ENCODE measurements at places on chromosomes 5 and 9.

DNA sequence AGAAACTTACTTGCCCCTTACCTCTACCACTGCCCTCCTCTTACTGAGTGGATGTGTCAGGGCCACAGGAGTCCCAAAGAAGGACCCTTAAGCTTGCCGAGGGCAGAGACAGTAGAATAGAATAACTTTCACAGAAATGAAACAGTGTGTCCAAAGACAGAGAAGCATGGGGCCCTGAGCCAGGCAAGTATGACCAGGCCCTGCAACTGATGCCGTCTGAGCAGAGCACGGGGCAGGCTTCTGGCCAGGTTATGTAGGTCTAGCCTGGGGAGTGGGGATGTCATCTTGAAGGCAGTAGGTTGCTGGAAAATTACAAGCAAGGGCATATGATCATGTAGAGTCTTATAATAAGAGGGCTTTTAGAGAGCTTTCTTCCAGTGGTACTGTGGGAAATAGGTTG is 415.4 kb downstream of the KDM4C start:
- DNase-seq = no peak

DNA sequence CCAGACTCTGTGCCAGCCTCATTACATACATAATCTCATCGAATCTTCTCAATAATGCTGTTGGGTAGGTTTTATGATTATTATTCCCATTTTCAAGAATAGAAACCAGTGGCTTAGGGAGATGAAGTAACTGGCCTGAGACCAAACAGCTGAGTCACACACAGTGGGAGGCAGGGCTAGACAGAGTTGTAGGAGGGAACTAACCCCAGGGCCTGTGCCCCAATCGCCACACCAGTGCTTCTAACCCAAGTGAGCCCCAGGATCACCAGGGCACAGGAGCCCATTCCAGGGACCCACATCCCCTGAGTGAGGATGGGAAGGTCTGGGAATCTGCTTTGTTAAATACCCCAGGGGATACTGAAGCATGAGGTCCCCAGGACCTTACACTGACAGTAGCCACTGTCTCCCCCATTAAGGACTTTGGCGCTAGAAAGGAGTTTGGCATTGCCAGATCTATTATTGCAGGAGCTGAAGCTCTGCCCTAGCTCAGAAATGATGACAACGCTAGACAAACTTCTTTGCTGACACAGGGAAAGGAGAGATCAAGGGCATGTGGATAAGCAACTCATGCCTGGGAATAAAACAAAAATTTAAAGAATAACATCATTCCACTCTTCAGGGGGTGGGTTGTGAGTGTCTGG is 63.8 kb upstream of the PPARGC1B start:
- no peak for DNase-seq

DNA sequence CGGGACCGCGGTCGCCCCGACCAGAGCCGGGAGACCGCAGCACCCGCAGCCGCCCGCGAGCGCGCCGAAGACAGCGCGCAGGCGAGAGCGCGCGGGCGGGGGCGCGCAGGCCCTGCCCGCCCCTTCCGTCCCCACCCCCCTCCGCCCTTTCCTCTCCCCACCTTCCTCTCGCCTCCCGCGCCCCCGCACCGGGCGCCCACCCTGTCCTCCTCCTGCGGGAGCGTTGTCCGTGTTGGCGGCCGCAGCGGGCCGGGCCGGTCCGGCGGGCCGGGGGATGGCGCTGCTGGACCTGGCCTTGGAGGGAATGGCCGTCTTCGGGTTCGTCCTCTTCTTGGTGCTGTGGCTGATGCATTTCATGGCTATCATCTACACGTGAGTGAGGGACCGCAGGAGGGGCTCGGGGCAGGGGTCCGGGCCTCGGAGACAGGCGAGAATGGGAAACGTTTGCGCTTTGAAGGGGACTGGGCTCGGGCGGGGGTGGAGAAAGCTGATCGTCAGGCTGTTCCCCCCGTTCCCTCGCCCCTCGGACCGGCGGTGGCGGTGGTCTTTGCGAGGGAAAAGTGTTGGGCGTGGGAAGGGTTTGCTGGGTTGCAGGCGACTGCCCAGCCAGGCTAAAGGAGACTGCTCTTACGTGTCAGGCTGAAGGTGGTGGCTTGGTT is 457 bp downstream of the UGCG start:
- DNase-seq = peak; percentile 64

GRCh38 chr9:91842358-91843049 is 107.5 kb downstream of the ROR2 start:
- DNase-seq = no peak

- no peak for DNase-seq
Observed at GRCh38 chr5:60992871-60993270, 47.9 kb downstream of the NDUFAF2 start.

DNA sequence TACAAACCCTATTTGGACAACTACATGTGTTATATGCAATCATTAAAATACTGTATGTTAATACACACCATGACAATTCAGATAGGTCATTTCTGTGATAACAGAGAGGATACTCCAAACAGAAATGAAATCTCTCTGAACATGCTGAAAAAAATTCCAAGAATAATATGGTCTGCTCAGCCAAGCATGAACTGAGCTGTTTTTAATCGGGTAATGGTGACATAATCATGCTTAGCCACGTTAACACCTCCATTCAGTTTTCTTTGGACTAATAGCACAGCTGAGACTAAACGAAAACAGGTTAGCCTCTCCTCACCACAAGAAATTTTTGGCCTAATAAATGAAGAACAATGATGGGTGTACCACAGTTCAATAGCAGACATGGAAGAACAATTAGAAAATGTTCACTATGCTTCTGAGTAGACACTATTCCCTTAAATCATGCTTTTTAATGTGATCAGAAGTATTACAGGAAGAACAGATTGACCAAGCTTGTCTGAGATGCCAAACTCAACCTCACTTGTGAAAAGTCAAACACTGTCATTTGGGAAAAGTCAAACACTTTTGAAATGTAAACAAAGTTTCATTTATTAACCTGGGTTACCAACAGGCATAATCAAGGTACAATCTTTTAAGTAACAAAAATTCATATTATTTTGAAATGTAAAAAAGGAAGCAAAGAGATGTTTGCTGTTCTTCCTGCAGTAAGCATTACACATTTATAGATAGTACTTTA is 19.4 kb downstream of the RAB14 start:
- no peak for DNase-seq

GRCh38 chr9:68683433-68683832 is 21.6 kb upstream of the PIP5K1B start:
- no peak for DNase-seq

- DNase-seq = no peak
Observed at GRCh38 chr9:93183663-93184431, at the start of gene WNK2. TSS of gene WNK2 (plus strand) at chr9:93184139. CDS start at chr9:93184930, 791 bp downstream.

DNA sequence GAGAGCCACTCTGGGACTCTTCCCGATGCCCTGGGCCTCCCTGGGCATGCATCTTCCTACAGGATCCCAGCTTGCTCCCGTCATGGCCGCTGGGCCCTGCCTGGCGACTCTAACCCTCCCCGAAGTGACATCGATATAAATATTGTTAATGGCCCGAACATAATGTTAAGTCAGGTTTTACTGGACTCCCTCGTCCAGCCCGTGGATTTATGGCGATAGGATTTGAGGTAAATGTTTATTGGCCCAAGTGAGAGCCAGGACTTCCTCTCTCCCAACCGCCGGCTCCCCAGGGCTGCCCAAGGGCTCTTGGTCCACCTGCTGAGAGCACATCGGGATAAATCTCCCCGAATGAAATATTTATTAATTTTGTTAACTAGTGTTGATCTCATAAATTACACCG is 246.3 kb downstream of the PBX3 start:
- DNase-seq = no peak

- no peak for DNase-seq
Observed at GRCh38 chr9:103661663-103662062, 432.4 kb upstream of the SMC2 start.

DNA sequence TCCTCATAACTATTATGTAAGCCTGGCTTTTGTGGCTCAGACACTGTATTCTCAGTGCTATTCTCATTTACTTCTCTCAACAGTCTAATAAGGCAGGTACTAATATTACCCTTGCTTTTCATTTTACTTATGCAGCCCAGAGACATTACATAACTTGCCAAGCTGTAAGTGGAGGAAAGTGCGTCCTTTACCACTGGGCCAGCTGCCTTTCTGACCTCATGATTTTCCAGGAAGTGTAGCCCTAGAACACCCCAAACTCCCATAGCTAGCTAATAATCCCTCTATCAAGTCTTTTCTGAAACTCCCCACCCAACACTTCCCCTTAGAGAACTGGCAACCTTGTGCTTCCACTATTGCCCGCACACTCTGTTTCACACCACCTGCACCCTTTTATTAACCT is 192.9 kb upstream of the HMHB1 start:
- no peak for DNase-seq

DNA sequence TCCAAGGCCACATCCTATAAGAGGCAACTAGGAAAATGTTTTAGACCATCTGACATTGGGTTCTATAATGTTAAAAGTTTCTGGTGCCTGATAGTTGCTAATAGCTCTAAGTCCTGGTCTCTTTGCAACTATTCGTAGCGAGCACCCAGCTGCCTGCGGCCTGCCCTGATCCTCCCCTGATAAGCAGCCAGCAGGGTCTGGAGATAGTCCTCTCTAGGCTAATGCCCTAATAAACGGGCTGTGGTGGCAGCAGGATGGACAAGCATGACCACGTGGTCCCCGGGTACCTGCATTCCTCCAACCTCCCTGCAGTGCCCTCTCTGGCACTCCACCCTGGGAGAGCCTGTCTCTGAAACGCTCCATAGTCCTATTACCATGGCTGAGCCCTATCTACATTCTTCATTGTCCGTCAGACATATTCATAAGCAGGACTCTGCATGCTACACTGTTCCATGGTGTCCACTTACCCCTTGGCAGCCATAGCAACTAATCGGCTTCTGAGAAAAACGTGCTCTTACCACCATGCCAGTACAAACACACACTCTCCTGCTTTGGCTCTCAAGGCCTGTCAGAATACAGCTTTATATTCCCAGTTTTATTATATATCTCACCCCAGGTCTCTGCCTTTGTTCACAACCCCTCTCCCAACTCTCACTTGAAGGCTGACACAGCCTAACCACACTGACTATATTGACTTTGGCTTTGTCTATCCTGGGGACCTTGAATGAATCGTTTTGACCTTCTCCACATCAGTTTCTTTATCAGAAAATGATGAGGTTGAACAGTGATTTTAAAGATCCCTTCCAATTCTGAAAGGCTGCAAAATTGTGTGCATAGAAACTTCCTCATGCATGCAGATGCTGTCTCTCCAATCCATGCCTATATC is 49.9 kb upstream of the DAPK1 start:
- no peak for DNase-seq

GRCh38 chr9:94212091-94212490 is 47.0 kb upstream of the ZNF169 start:
- no peak for DNase-seq

- no peak for DNase-seq
Observed at GRCh38 chr5:136129445-136129844, 3.2 kb upstream of the SMAD5 start.

GRCh38 chr9:33065157-33066076 is 11.1 kb downstream of the SMU1 start:
- DNase-seq = no peak

DNA sequence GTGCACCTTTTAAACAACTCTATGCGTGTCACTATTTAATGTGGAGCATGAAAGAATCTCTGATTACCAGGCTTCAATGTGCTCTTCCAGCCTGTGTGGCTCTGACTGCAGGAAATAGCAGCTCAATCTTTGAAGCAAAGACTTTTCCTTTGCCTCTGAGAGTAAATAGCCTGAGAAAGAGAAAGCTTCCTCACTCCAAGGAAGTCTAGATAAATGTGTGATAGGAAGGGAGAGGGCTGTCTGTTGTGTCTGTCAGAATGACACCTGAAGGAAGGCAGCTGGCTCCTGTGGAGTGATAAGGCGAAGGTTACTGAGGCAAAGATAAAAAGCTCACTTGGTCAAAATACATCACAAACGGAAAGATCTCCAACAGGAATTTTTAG is 205.3 kb upstream of the HAPLN1 start:
- DNase-seq = no peak

- DNase-seq = no peak
Observed at GRCh38 chr5:55324815-55325418, 17.1 kb downstream of the MTREX start.

GRCh38 chr5:41856644-41857491 is 13.4 kb downstream of the OXCT1 start:
- DNase-seq = peak; percentile 72

- no peak for DNase-seq
Observed at GRCh38 chr9:97980479-97980803, 2.7 kb upstream of the ANP32B start.

- DNase-seq = no peak
Observed at GRCh38 chr9:108386032-108386431, 469.8 kb downstream of the ACTL7B start.

GRCh38 chr5:68140763-68141162 is 74.8 kb upstream of the PIK3R1 start:
- DNase-seq = no peak

GRCh38 chr5:100796851-100797250 is 106.2 kb downstream of the ST8SIA4 start:
- no peak for DNase-seq

DNA sequence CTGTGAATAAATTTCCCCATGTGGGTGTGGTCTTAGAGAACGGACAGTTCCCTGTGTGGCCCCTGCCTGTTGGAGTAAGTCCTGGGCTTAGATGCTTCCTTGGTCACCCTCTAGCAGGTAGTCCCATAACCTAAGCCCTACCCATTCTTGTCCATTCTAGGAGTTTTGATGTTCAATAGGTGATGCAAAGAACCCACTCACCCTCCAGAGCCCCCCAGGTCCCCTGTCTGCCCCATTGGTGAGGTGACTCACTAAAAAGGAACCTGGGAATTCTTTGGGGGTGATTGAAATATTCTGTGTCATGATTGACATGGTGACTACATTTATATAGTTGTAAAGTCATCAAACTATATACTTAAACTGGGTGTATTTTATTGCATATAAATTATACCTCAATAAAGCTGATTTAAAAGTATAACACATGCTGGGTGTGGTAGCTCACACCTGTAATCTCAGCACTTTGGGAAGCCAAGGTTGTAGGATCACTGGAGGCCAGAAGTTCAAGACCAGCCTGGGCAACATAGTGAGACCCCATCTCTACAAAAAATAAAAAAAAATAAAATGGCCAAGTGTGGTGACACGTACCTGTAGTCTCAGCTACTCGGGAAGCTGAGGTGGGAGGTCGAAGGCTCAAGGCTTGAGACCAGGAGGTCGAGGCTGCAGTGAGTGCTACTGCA is 20.8 kb upstream of the GTF3C5 start:
- no peak for DNase-seq

DNA sequence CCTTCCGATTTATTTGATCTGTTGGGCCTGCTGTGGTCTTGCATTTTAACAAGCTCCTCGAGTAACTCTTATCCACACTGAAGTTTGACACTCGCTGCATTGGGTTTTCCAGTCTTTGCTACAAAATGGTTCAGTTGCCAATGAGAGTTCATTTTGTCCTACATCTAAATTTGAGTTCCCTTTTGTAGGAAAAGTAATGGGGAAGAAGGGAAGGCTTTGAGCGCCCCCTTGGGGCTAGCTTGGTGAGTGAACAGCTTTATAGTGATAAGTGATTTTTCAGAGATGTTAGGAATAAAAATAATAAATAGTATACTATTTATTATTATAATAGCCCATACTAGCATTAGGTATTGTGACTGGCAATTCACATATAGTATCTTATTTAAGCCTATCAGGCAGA is 89.9 kb upstream of the GNAQ start:
- peak; percentile 43 for DNase-seq

- no peak for DNase-seq
Observed at GRCh38 chr9:117616431-117616831, 87.8 kb upstream of the TLR4 start.
